ENCODE measurements at places on chromosomes 6 and 20.

DNA sequence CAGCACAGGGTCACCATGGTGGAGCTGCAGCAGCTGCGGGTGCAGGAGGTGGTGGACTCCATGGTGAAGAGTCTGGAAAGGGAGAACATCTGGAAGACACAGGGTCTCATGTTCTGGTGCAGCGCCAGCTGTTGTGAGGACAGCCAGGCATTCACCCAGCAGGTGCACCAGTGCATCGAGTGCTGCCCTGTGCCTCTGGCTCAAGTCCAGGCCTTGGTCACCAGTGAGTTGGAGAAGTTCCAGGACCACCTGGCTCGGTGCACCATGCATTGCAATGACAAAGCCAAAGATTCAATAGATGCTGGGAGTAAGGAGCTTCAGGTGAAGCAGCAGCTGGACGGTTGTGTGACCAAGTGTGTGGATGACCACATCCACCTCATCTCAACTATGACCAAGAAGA, 22.9 kb upstream of the RIPK1 start:
- no peak for DNase-seq

DNA sequence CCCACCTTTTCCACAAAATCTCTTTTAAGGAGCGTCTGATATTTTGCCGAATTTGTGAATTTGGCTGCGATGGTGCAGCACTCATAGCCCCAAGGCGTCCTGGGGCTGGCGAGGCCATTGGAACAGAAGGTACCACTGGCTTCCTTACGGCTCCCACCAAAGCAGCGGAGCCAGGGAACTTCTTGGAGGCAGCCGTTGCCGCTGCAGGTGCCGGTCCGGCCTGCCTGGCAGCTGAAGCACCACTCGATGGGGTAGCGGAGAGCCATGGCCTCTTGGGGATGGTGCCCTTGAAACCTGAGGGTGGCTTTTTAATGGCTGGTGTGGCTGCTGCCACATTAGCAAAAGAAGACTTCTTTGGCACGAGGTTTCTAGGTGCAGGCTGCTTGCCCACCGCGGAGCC, 29.8 kb downstream of the DIDO1 start:
- no peak for DNase-seq

GRCh38 chr6:162181741-162182401, 545.7 kb downstream of the PRKN start:
- no peak for DNase-seq

DNA sequence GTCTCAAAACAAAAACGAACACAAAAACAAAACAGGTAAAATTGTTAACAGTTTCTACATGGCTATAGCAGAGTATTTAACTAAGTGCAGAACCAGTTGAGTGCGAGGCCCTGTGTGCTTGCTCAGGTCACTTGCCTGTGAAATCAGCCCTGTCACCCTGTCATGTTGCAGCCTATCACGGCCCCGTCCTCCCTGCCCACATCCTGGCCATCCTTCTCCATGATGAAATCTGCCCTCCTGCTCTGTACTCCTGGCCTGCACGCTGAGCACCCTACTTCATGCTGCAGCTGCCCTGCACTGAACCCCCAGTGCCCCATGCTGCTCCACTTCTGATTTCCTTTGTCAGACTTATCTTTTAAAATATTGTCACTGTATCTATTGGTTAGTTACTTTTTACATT, 62.4 kb downstream of the DTD1 start:
- no peak for DNase-seq

DNA sequence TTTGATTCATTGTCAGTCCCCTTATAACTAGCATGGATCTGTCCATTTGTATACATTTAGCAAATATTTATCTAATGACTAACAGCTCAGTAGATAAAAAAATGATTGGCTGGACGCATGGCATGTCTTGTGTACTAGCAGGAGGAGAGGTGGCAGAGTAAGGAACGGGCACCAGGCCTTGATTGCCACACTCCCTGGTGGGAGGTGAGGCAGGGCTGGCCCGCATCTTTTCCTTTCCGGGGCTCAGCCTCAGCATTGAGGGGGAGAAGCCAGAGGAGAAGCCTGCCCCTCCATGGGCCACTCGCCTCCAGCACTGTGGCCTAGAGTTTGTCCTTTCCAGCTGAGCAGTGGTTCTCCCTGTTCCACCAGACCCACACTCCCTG, 84.9 kb upstream of the TMEM181 start:
- peak; percentile 63 for DNase-seq

GRCh38 chr6:139153855-139154254, 19.0 kb downstream of the HECA start:
- no peak for DNase-seq

DNA sequence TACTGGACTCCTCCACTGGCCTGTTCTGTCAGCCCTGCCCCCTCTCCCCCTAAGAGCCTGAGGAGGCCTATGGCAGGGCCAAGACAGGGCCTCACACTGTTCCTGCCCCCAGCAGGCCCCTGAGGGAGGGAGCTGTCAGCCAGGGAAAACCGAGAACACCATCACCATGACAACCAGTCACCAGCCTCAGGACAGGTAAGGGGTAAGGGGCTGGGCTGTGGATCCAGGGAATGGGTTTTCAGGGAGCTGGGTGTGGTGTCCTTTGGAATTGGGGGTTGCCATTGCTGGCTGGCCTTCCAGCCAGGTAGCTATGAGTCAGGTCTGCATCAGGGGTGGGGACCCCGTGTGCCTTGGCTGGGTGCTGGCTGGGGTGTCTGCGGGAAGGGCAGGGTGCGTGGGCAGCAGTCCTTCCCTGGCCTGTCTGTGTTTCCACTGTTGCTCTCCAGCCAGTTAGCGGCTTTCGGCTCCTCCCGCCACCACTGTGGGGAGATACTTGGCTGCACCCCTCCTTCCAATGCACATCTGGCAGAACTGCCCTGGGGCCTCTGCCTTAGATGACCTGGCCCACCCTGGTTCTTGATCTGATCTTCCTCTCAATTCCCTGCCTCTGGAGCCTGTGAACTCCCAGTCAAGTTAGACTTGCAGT, 3.9 kb downstream of the SLC29A1 start:
- DNase-seq, result no peak

DNA sequence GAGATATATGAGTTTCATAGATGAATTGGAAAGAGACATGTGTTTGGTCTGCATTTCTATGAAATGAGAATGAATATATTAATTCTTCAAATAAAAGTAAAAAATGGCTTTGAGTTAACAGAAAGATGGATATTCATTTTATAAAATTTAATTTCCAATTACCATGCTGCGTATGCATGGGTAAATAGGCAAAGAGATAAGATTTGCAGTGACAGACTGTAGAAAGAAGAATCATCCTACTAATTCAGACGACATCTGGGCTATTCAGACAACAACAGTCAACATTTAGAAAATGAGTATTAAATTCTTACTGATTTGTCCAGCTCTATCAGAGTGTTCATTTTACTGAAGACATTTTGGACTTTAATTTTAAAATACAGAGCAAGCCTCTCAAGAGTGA, 602.2 kb upstream of the NRSN1 start:
- DNase-seq, result no peak

DNA sequence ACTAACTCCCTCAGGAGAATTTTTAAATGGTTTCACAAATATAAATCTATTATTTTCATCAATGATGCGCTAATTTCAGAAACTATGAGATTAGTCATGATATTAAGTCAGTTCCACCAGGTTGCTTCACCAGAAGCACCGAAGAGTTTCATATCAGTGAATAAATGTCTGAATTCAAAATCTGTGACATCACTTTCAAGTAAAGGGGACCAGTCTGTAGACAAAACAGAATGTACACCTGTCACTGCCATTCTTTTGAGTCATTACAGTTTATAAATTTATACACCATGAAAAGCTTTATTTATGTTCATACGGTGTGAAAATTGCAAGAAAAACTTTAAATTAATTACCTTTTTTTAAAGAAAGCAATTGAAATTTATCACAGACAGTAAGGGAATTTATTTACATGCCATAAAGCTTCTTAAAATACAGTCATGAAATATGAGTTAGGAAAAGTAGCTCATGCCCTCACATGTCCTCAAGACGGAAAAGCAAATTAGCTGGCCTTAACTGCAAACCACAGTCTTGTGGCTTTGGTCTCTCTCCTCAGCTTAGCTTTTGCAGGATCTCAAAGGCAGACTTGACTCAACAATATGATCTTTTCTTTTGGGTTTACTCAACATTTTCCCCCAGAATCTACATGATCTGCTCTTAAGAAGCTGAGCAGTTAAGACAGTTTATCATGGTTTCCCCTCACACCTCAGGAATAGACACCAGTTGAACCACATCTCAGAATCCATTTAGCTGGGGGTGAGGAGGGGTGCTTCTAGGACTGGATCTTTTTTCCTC, 177.7 kb upstream of the MCHR2 start:
- DNase-seq, result peak; percentile 83
